A172 (cell line): ENCODE measurements at places on chromosomes 2 and 18.

DNA sequence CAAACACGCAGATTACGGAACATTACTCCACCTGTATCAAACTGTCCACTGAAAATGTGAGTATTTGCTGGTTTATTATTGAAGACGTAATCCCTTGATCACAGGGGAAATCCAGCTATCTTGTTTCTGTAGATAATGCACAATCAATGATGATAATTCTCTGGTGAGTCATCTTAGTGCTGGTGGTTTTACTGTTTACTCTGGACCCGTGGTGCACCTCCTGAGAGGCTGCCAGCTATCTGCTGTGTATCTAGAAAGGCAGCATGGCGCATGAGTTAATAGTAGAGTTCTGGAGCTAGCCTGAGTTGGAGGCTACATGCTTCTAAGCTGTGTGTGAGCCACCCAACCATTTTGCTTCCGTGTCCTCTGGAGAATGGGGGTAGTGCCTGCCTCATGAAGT, 6.5 kb downstream of the NCAPH start:
- peak; percentile 90 for DNase-seq

- DNase-seq, result no peak
Measured at GRCh38 chr2:205878999-205879762, 196.9 kb downstream of the NRP2 start.

- DNase-seq, result no peak
Measured at GRCh38 chr18:31171144-31171839, 8.6 kb upstream of the DSC1 start.

- no peak for DNase-seq
Measured at GRCh38 chr2:170054997-170055396, 123.0 kb upstream of the MYO3B start.

DNA sequence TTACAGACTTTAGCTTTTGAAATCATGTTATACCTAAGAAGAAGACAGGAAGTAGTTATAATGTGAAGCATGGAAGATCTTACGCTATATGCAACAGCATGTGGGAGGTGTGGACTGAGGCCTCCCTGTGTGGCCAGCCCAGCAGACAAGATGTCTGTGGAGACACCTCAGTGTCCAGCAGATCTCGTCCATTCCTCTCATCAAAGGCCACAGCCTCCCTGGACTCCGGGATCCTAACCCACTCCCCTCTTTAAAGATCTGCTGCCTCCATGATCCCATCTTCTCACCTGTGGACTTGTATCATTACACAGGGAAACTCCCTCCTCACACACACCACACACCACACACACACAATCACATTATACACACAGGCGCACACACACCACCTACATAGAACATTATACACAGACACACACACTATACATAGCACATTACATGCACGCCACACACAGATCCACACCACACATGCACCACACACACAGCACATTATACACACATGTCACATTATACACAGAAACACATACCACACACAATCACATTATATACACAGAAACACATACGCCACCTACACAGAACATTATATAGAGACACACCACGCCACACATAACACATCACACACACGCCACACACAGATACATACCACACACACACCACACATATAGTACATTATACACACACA, 89.5 kb downstream of the PXDN start:
- no peak for DNase-seq

- no peak for DNase-seq
Measured at GRCh38 chr2:144267239-144267638, 252.7 kb downstream of the ZEB2 start.

DNA sequence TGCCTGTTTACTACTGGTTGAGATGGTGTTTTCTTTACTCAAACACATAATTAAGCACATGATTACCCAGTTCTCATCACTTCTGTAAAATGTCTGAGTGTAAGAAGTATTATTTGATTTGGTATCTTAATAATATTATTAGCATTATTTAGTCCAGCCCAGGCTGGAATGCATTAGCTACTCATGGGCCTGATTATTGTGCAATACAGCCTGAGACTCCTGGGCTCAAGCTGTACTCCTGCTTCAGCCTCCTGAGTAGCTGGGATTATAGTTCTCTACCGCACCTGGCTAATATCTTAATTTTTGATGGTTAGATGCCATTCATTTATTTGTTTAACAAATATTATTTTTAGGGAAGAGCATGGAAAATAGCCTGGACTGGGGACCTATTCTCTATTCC, 197.6 kb upstream of the MC4R start:
- no peak for DNase-seq

GRCh38 chr2:179946810-179947615, 60.1 kb downstream of the CWC22 start:
- no peak for DNase-seq

- no peak for DNase-seq
Measured at GRCh38 chr2:232567721-232568120, 17.2 kb downstream of the EIF4E2 start.

DNA sequence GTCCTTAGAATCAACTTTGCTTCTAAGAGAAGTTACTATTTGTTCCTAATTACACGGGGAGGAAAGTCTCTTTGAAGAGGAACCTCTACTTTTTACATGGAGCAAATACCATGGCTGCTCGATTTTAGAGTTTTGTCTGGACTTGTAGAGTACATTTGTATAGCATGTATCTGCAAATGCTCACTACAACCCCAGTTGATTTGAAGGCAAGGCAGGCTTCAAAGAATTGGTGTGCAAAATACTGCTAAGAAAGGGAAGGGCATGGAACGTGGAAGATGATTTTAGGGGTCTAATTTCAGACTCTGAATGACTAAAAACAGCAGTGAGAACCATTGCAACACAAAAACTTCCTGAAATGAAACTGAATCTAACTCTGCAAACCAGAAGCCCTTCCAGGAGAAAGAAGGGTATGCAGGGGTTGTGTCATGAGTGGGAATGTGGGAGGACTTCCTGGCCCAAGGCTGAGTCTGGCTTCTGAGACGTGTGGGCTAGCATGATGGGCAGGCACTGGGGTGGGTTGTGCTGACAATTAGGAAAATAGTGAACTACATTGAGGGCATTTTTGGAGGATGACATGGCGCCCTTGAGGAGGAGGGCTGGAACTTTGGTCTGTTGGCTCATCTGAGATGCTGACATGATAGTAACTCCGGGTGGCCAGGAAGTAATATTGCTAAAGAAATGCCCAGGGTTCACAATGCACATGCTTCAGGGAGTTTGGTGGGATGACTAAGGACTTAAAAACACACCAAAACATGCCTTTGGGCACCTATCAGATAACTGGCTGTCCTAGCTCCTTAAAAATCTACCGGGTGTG, 18.9 kb upstream of the IL1R2 start:
- no peak for DNase-seq

- DNase-seq, result no peak
Measured at GRCh38 chr18:21733011-21733410, 7.6 kb upstream of the MIB1 start.

- no peak for DNase-seq
Measured at GRCh38 chr18:32438173-32438572, 32.5 kb downstream of the GAREM1 start.

DNA sequence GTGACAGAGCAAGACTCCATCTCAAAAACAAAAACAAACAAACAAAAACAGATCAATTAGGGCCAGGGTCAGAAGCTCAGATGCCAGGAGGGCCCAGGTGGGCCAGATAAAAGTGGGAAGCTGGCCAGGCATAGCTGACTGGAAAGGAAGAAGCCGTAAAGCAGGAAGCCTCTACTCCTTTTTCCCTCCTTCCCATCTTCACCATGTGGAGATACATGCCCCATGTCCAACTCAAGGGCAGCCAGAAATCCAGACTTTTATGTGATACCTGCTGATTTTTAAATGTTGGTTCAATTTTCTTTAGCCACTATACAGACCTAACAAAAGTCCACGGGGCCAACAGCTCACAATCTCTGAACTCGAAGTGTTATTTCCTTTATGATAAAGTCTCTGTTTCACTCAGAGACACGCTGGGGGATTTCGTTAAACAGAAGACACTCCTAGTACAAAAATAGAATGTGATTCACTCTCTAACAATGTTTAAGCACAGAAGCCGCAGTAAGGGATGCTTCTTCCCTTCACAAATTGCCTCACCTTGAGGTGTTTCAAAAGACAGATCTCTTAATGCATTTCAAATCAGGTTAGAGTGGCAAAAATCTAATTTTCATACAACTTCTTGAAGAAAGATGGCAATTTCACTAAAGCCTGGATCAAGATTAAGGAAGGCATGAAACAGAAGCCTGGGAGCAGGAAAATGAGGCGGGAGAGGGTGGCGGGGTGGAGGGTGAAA, 14.0 kb downstream of the TMEM247 start:
- peak; percentile 80 for DNase-seq

- no peak for DNase-seq
Measured at GRCh38 chr2:41932241-41933045, 115.4 kb upstream of the PKDCC start.

DNA sequence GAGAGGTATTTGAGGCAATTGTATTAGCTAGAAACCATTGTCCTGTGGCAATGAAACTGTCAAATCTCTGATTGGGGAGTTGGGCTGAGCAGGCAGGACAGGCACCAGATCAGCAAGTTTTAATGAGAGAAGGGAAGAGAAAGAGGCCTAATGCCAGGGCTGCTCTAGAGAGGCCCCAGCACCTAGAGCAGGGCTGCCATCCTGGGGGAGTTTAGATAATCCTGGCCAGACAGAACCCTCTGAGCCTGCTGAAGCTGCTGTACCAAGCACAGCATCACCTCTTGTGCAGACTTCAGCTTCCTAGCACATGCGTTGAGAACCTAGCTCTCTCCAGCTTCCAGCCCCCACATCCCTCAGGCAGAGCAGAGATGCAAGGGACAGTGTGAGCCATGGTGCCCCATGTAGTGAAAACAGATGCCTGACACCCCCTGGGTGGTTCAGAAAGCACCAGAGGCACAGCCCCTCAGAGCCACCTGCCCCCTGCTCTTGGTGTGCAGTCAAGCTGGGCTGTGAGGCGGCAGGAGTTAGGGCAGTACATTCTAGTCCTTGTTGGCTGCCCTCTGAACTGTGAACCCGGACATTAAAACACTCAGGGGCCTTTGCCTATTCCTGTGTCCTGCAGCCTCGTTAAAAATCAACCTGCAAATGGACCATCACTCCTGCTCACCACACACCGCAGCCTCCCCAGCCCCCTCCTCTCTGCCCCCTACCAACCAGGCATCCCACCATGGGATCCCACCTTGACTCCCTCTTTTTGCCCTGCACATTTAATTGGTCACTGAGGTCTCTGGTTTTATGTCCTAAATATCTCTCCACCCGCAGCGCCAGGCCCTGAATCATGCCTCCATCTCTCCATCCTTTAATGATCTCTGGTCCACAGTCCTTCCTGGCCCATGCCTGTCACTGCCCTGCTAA, 52.7 kb downstream of the ADD2 start:
- DNase-seq, result no peak

- DNase-seq, result no peak
Measured at GRCh38 chr2:140064243-140064642, 1284.1 kb upstream of the NXPH2 start.

- DNase-seq, result no peak
Measured at GRCh38 chr18:52348209-52348608, 8.2 kb downstream of the DCC start.

DNA sequence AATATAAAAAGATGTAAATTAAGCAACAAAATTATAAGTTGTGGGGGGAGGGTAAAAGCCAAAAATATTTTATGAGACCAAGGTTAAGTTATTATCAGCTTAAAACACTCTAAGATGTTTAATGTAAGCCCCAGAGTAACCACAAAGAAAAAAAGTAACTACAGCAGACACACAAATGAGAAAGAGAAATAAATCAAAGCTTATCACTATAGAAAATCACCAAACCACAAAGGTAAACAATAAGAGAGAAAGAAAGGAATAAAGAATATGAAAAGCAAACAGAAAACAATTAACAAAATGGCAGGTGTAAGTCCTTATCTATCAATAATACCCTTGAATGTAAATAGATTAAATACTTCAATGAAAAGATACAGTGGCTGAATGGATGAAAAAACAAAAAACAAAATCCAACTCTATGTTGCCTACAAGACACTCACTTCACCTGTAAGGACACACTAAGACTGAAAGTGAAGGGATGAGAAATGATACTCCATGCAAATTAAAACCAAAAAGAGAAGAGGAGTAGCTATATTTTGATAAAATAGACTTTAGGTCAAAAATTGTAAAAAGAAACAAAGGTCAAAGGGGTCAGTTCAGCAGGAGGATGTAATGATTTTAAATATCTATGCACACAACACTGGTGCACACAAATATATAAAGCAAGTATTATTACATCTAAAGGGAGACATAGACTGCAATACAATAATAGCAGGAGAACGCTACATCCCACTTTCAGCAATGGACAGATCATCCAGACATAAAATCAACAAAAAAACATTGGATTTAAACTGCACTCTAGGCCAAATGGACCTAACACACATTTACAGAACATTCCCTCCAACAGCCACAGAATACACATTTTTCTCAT, 80.7 kb downstream of the PTPN2 start:
- DNase-seq, result no peak

- DNase-seq, result no peak
Measured at GRCh38 chr18:34789768-34790344, 79.8 kb downstream of the DTNA start.

DNA sequence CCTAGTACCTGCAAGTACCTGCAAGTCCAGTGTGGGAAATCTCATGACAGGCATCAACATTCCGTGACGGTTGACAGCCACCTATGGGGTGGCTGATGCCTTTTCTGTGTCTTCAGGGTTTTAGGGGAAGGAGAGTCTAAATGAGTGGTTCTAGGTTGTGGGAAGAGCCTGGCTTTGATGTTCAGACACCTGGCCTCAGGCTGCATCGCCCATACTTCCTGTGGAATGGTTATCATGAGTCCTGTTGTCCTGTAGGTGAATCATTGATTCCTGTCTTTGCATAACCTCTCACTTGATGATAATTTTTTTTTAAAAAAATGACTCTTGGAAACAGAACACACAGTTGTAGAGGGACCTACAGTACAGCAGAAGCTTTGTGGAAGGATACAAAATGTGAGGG, 108.9 kb downstream of the NEDD4L start:
- DNase-seq, result no peak

- DNase-seq, result no peak
Measured at GRCh38 chr18:7367336-7367735, 136.4 kb downstream of the LRRC30 start.

DNA sequence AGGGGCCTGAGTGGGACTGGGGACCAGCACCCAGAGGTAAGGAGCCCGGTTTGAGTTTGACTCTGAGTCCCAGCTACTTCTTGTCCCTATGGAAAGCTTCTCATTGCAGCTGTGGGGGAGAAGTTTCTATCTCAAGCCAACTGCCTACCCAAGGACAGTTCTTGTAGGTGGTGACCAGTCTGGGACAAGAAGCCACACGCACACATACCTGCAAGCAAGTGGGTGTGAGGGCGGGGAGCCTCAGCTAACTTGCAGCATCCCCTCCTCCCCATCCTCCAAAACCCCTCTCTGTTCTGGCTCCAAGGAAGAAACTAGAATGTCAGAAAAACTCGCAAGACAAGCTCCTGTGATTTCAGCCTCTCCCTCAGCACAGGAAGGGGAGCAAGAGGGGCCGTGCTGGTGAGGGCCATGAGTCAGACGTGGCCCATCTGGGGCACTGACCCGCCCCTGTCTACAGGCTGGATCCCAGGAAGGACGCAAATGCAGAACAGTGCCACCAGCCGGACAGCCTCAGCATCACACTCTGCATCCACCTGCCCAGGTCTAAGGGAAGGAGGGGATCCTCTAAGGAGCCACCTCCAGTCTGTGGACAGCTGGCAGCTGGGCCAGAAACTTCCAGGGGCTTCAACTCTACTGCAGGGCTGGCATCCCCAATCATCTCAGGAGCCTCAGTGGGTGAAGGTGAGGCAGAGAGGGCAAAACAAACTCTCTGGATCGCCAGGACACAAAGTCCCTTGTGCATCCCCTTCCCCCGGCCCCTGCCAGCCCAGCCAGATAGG, 103.4 kb downstream of the TNS1 start:
- DNase-seq, result peak; percentile 83
